ENCODE measurements at places on chromosomes 2 and 18.

DNA sequence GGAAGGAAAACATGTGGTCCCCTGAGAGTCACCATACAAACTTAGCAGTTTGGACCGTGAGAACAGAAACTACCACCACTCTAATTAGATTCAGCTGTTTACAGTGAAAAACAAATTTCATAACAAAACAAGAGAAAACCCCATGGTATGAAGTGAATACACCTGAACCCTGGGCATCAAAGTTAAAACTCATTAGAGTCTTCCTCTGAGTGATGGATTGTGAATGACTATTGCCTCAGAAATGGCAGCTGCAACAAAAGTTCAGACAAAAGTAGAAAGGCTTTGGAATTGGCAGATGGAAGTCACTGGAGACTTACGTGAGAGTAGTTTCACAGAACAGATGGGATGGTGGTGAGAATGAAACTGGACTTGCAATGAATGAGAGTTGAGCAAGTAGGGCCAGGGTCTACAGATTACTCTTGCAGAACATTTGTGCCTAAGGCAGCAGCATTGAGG is 98.0 kb downstream of the AAK1 start:
- no peak for DNase-seq

GRCh38 chr2:117128461-117128860 is 686.0 kb upstream of the DDX18 start:
- DNase-seq, result no peak

DNA sequence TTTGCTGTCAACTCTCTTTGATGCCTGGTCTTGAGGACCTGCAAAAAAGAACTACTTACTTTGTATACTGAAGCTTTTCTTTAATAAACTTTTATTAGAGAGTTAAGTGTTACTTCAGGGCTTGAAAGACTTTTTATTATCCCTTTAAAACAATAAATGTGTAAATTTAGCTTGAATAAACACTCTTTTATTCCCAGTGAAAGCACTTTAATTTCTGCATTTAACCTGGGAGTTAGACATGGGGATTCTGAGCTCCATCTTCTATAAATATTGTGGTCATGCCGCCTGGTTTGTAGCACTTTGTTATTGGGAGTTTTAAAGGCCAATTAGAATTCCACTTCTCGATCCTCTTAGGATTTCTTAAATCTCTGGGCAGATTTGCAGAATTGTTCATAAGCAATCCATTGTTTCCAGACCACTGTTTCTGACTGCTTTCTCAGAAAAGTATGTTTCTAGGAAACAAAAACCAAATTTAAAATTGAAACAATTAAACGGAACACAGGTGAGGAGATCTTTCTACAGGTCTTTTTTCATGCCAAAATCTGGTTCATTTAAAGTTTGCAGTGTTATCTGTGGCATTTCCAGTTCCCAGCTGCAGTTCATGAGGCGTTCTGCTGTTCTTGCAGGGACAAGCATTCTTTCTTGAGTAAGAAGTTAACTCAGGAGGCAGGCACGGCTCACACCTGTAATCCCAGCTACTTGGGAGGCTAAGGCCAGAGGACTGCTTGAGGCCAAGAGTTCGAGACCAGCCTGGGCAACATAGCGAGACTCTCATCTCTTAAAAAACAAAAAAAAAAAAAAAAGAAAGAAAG is 18.1 kb upstream of the E2F6 start:
- DNase-seq, result no peak

DNA sequence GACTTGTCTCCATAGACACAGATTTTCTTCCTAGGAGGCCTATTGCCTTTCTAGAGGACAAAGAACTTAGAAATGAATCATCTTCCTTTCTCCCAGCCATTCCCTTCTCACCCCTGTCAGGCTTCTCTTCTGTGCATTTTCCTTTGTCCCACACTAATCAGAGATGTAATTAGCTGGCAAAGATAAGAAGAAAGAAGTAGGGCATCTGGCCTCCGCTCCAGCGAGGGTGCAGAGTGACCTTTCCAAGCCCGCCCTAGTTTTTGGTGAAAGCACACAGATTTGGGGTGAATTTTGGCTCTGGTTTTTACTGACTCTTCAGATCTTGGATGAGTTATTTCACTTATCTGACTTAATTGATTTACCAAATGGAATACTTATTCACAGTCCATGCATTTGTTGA is 626.5 kb downstream of the ZEB2 start:
- no peak for DNase-seq

GRCh38 chr2:74037379-74037860 is 52.7 kb downstream of the TET3 start:
- DNase-seq, result no peak

DNA sequence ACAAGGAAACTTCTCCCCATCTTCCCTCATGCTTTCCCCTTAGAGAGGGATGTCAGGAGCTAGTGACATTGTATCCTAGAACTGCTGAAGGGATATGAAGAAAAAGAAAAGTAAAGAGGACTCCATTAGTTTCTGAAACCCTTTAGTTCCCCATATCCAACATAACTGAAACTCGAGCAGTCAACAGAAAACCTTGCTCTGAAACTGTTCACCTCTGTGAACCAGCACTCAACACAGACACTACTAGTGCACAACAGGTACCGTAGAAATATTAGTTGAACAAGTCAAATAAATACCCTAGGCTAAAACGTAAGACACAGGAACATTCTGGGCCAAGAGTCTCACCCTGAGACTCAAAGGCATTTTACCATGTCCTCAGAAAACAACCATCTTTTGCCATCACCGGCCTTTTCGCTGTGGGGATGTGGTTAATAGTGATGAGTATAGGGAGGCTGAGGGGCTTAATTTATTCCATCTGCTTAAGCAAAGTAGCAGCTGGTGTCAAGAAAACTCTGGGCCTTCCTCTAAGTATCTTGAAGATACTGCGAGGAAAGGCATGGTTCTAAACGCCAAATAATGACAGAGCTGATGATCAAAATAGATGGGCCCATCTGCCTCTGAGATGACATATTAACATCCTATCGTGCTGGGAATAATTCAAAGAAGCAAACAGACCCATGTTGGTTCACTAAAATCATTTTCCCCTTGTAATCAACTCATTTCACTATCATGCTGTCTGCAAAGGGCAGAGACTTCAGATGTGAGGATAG is 156.8 kb downstream of the STK39 start:
- no peak for DNase-seq

- DNase-seq, result no peak
Observed at GRCh38 chr18:11807233-11807632, 44.0 kb upstream of the CHMP1B start.

GRCh38 chr2:74025971-74026612 is 41.4 kb downstream of the TET3 start:
- DNase-seq, result no peak

DNA sequence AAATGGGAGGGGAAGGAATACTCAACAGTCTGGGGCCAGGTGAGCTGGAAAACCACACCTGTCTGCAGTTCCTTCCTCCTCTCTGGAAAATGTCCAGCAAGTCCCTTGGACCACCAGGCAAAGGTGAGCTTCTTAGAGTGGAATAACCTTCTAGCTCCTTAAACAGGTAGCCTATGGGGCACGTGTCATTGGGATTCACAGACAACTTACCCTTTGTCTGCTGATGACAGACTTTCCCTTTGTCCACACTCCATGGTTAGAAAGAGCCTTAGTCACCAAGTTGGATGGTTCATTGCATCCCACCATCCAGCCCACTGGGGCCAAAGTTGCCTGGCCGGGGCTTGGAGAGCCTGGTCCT is 98.0 kb upstream of the ITGA6 start:
- DNase-seq, result no peak

GRCh38 chr2:57804971-57805370 is 241.6 kb upstream of the VRK2 start:
- no peak for DNase-seq

DNA sequence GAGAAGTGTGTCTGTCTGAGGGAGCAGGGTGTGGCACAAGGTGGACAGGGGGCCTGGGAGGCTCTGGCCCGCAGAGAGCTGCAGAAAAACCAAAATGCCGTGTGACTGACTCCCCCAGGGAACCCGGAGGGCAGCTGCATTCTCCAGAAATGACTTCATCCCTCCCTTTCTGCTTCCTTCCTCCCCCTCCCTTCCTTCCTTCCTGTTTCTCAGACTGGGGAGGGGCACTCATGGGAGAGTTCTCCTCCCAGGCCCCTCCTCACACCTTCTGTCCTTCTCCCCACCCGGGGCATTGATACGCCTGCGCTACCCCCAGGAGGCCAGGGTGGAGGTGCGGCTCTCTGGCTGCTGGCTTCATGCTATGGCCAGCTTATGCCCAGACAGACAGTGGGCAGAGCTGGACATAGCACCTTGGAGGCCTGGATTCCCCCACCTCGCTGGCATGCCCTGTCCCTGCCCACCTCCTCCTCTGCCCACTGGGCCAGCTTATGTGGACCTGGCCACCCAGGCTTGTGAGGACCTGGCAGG is 8.2 kb upstream of the GPR17 start:
- DNase-seq, result no peak

All from NCI-H2081 treated with DMSO at 0.1 percent for 48 hours (cell line).